ENCODE measurements at places on chromosomes 16 and 17.

DNA sequence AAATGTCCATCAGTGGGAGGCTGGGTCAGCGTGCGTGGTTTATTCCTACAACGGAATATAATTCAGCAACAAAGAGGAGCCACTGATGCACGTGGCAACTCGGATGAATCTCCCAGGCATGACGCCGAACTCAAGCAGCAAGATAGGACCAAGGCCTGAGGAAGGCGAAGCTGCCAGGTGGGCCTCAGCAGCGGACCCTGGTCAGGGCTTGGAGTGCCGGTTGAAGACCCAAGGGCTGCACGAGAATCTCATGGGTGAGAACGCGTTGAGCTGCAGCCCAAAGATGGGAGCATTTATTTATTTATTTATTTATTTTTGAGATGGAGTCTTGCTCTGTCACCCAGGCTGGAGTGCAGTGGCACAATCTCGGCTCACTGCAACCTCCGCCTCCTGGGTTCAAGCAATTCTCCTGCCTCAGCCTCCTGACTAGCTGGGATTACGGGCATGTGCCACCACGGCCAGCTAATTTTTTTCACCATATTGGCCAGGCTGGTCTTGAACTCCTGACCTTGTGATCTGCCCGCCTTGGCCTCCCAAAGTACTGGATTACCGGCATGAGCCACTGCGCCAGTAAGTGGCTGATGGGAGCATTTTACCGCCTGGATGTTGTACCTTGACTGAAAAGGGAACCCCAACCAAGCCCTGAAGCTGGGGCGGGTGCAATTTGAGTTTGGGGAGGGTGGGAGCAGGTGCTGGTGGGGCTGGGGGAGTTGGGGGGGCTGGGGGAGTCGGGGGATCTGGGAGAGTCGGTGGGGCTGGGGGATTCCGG, 18.1 kb upstream of the BAHCC1 start:
- no peak for DNase-seq

GRCh38 chr17:70813355-70813930, 644.1 kb downstream of the KCNJ2 start:
- DNase-seq: no peak

GRCh38 chr17:14840616-14841231, 424.4 kb downstream of the PMP22 start:
- DNase-seq: no peak

GRCh38 chr16:2692251-2692947, 10.1 kb downstream of the KCTD5 start:
- peak; percentile 33 for DNase-seq

DNA sequence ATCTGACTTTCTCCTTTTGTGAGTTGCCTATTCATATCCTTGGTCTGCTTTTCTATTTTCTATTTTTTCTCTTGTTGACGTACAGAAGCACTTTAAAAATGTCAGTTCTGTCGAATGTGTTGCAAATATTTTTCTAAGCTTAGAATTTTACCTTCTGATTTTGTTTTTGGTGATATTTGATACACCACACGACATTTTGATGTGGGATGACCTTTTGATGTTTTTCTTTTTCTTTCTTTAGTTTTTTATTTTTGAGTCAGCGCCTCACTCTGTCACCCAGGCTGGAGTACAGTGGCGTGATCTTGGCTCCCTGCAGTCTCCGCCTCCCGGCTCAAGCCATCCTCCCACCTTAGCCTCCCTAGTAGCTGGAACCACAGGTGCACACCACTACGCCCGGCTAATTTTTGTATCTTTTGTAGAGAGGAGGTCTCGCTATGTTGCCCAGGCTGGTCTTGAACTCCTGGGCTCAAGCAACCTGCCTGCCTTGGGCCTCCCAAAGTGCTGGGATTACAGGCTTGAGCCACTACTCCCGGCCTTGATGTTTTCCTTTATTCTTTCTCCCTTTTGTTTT, 39.6 kb downstream of the WSB1 start:
- no peak for DNase-seq

GRCh38 chr16:48081656-48082055, 74.1 kb downstream of the ABCC12 start:
- DNase-seq: no peak

GRCh38 chr17:36144014-36144413, 32.4 kb downstream of the TBC1D3B start:
- DNase-seq: no peak

GRCh38 chr17:17834974-17835373, 1.8 kb downstream of the SREBF1 start:
- DNase-seq: no peak

- DNase-seq: no peak
Observed at GRCh38 chr17:82357394-82357793, 1.7 kb upstream of the TEX19 start.

- no peak for DNase-seq
Observed at GRCh38 chr16:50812876-50813466, 71.1 kb downstream of the CYLD start.

DNA sequence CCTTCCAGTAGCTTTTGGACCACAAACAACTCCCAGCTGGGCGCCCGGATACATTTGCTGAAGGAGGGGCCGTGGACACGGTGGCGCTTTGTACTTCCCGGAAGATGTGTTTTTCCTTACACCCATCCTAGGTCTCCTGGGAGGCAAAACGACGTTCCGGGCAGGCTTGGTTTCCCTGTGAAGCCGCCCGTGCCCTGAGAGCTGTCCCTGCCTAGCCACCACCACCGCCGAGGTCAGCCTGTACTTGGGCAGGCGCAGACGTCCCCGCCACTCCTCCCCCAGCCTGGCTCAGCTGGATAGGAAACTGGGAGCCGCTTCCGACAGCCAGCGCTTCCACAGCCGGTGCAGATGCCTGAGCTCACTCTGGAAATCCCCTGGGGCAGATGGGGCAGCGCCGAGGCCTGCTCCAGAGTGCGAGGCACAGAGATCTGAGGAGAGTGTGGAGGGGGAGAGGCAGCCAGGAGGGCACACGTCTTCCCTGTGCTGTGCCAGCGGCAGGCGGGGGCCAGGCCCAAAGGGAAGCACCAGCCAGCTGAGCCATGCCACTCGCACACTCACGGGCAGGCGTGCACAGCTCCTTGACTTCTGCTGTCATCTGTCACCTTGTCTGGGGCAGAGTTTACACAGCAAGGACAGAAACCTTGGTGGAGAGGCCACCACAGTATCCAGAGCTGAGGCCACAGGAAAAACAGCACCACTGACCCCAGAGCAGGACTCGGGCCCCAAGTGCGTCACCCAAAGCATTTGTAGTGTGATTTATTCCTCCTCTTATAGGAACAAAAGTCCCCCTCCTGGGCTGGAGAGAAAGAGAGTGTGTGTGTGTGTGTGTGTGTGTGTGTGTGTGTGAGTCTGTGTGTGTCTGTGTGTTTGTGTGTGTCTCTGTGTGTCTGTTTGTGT, 3.0 kb downstream of the RHBDF2 start:
- DNase-seq: peak; percentile 89

DNA sequence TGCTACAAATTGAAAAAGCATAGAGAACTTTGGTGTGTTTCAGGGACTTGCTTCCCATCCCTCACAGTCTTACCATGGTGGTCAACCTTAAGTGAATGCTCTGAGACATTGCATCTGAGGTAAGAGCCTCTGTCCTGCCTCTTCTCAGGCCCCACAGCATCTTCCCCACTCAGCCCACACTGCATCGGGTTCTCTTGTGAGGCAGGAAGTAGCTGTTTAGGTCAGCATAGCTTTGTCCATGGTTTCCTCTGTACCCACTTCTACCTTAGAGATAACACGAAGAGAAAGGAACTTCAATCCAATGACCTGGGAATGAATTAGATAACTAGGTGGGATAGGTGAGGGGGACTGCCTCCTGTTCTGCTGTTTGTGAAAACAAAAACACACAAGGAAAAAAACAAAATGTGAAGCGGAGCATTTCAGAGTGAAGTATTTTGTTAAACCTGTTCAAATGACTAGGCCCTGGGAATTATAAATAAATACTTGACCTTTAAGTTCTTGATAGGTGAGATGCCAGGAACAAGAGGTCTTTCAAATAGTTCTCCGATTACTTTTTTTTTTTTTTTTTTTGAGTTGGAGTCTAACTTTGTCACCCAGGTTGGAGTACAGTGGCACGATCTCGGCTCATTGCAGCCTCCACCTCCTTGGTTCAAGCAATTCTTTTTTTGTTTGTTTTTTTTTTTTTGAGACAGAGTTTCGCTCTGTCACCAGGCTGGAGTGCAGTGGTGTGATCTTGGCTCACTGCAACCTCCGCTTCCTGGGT, 17.7 kb downstream of the SOCS7 start:
- DNase-seq: no peak

DNA sequence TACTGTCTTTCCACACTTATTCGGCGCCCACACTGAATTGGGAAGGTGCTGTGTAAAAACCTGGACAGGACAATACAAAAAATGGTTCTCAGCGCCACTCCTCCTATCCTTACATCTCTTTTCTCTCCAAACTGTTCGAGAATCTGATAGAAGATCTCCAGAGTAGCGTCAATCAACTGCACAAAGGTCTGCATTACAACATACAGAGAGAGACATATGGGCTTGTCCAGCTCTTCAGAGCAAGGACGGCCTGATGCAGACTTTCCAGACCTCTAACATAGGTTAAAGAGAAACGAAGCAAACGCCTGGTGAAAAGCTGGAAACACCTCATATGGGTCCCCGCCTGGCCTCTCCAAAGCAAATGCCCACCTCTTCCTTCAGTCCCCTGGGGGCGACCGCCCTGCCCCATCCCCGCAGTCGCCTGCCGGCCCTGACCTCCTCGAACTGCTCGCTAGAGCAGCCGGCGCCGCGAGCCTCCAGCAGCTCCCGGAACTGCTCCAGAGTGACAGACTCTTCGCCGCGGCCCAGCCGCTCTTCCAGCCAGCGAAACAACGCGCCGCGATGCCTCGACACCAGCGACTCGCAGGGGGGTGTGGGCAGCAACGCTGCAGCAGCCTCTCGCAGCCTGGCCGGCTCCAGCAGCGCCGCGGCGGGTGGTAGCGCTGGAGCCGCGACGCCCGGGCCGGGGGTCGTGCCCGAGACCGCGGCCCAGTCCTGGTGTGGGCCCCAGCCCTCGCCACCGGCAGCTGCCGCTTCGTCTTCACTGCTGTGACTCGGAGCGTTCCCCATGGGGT, 526 bp downstream of the ZZEF1 start:
- no peak for DNase-seq

GRCh38 chr17:29291163-29291752, 2.7 kb downstream of the NUFIP2 start:
- peak; percentile 92 for DNase-seq

DNA sequence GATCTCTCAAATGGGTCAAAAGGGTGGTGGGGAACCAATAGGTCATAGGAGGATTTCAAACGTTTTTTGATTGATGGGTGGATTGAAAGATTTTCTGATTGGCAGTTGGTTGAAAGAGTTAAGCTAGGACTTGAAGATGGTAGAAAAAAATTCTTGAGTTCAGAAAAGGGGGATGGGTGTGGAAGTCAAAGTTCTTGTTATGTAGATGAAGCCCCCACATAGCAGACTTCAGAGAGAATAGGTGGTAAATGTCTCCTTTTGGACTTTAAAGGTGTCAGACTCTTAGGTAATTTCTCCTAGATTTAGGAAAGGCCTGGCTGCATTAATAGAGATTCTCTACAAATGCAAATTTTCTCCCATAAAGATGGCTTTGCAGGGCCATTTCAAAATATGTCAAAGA, 163.3 kb downstream of the HS3ST4 start:
- no peak for DNase-seq

GRCh38 chr17:38701504-38702165, 3.4 kb upstream of the MLLT6 start:
- no peak for DNase-seq

GRCh38 chr16:22618842-22619241, 108.2 kb downstream of the NPIPB5 start:
- no peak for DNase-seq

- DNase-seq: no peak
Observed at GRCh38 chr16:87198881-87199280, 118.3 kb downstream of the C16orf95 start.

DNA sequence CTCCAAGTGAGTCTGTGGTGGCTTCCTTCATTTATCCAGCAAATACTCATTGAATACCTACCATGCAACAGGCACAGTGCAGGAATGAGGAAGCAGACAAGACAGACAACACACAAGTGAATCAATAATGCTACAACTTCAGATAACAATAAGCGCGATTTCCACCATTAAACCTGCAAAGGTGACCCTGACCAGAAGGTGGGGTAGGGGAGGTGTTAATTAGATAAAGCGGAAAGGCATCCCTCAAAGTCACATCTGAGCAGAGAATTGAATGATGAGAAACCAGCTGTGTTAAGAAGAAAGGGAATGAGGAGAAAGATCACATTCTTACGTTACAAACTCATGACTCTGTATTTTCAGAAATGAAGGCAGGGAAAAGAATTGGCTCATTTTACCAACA, 26.3 kb downstream of the ZZEF1 start:
- no peak for DNase-seq

DNA sequence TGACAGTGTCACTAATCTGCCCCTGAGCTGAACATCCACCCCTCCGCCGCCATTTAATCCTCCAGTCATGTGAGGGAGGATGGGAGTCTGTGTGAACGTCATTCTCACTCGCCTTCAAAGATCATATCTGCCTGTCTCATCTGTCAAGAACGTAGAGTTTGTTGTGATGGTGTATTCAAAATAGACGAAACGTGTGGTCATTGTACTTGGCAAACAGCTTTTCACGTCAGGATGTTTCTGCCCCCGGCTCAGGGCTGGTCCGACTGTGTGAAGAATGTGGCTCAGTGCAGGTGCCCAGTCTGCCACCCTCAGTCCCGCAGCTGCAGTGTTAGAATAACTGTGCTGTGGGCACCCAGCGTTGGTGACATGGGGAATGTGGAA, 148.0 kb downstream of the KCNJ12 start:
- peak; percentile 64 for DNase-seq

DNA sequence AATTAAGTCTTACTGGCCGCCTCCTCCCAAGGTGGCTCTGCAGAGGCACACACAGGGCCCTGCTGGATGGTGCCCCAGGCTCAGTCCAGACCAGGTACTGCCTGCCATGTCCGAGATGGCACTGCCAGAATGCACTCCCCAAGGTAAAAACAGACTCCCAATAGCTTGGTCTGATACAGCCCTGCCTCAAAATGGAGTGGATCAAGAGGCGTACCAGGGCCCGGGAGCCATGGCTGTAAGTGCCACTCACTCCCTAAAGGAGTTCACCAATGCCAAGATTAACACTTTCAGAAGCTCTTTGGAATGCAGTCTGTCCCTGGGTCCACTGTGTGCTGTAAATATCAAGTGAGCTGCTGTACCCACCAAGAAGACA, 576 bp upstream of the MYO18A start:
- no peak for DNase-seq

GRCh38 chr17:7851438-7852261, 3.2 kb upstream of the TMEM88 start:
- DNase-seq: peak; percentile 87

DNA sequence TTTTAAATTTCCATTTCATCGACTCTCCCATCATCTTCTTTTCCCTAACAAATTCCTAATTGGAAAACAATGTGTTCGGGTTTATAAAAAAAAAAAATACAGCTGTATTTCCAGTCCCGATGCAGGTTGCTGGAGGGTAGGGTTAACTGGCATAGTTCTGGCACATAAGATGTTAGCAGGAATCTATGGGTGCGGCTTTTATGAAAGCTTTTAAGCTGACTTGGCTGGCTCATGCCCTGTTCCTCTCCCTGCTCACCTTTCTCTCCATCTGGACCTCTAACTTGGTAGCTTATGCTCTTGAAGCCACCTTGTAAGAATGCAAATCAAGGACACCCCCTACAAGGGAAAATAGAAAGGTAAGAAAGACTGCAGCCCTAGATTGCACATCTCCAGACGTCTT, 33.2 kb upstream of the KCNJ2 start:
- DNase-seq: no peak

All from NCI-H1694 (cell line).